HFF-Myc (cell line): ENCODE measurements at places on chromosomes 5 and 9.

DNA sequence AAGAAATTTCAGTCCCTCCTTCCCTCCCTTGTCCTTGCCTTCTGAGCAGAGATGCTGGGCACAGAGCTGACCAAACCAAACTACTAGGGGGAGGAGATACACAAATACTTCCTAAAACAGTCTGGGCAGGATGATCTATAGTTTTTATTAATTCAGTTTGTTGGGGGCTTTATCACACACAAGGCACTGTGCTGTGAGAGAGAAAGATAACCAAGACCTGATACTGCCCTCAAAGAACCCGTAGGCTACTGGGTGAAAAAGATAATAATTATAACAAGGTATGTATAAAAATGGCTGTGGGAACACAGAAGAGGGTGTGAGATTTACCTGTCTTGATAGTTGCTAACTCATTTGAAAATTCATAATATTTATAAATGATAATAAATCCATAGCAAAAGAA is 354.7 kb downstream of the NDUFS4 start:
- DNase-seq = no peak

DNA sequence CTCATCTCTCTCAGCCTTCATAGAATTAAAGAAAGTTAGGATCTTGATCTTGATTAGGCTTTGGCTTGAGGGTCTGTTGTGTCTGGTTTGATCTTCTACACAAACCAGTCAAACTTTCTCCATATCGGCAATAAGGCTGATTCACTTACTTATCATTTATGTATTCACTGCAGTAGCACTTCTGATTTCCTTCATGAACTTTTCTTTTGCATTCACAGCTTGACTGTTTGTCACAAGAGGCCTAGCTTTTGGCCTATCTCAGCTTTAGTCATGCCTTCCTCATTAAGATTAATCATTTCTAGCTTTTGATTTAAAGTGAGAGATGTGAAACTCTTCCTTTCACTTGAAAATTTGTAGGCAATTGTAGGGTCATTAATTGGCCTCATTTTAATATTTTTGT is 62.8 kb downstream of the SH3RF2 start:
- DNase-seq = no peak

- DNase-seq = no peak
These were observed 12.4 kb downstream of the KCNV2 start for GRCh38 chr9:2729721-2730120.

- no peak for DNase-seq
These were observed 28.3 kb downstream of the ZNF462 start for GRCh38 chr9:106891286-106891685.

- DNase-seq = no peak
These were observed at the start of gene SLC35D2 for GRCh38 chr9:96383165-96383942. TSS of gene SLC35D2 (minus strand) at chr9:96383711. CDS start at chr9:96383634, 77 bp downstream.

- no peak for DNase-seq
These were observed 147.5 kb downstream of the DAB2IP start for GRCh38 chr9:121798941-121799340.

DNA sequence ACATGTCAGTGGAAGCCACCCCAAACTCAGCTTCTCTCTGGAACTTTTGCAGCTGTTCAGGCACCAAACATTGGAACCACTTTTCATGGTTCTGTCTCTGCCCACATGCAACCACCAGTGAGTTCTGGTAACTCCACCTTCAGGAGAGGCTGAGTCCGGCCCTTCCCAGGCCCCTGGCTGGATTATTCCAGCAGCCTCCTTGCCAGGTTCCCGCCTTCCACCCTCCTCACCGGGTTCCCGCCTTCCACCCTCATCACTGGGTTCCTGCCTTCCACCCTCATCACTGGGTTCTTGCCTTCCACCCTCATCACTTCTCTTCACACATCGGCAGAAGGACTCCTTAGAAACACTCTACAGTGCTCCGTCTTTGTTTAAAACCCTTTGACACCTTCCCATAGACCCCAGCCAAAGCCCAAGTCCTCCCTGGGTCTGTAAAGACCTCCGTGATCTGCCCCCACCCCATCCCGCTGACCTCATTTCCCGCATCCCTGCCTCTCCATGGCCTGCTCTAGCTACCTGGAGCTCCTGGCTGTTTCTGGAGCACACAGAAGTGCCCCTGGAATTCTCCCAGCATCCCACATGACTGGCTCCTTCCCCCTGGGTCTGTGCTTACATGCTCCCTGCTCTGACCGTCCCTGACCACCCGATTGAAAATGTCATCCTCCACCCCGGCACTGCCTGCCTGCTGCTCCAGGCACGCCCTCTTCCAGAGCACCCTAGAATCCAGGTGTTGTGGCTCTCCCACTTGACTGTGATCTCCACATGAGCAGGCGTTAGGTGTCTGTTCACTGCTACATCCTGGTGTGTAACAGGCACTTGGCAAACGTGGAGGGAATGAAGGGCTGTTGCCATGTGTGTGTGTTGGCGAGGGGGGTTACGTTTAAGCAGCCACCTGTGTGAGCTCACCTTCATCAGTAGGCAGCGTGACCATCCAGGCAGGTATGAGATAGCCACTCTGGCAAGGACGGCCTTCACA is 17.7 kb downstream of the ROPN1L start:
- no peak for DNase-seq

DNA sequence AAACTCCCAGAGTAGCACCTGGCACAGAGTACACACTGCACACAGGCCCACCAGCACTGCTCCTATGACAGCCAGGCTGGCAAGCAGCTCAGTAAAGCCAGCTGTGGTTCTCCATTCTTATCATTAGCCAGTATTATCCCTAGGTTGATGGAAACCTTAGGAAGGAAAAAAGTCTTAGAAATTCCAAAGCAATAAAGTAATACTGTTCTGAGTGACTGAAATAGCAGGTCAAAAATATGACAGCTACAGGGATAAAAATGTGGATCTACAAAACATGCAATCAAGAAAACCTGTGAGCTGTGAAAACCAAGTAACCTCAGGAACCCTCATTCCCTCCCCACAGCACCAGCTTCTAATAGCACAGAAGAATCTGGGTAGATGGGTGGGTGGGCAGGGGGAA is 403.5 kb downstream of the SPOCK1 start:
- DNase-seq = no peak

- DNase-seq = no peak
These were observed 25.5 kb downstream of the KCNMB1 start for GRCh38 chr5:170363671-170364070.
